Activated CD4-positive, alpha-beta T cell treated with anti-CD3 and anti-CD28 coated beads for 36 hours (primary cell): ENCODE measurements at places on chromosomes 4 and X.
A peak's percentile ranks its signal among the peaks of the same experiment; 100 is the strongest.

- no peak for DNase-seq
Measured at GRCh38 chr4:56409511-56410090, 22.3 kb upstream of the AASDH start.

DNA sequence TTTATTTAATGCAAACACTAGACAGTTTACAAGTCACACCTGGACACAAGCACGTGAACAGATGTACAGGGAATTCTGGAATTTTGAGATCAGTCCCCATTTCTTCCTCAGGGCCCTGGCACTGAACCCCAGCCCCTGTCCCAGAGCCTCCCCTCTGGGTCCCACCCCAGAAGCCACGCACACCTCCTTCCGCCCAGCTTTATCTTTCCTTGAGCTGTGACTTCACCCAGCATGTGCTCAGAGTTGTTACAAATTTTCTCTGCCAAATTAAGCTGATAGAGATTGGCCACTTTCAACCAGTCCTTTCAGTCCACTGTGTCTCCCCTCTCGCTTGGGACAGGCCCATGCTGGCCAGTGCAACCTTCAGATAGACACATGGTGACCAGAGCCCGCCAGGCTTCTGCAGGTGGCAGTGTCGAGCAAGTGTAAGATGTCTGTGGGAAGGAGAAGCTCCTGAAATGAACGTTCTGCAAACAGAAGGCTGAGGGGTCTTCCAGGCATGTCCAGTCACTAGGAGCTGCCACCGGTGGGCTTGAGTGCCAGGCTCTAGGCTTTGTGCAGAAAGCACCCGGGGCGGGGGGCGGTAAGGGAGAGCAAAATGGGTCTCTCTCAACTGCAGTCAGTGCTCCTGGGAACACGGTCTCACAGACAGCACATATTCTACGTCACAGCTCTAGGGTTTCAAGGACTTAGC lies 73.3 kb downstream of the MTMR1 start:
- no peak for DNase-seq

DNA sequence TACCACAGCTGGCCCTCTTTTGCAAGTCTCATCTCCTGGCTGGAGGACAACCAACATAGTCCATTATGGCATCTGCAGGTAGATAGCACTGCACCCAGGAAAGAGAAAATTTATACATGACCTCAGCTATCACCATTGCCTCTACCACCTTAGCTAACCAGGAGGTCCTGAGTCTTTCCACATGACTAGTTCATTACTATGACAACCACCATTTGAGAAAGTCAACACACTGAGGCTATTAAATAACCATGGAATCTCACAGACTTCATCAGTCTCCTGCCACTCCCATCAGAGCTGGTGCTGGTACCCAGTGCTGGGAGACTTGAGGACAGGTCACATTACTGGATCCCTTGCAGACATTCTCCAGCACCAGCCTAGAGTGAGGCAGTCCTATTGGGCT lies 285.9 kb downstream of the GBA3 start:
- DNase-seq, result no peak

DNA sequence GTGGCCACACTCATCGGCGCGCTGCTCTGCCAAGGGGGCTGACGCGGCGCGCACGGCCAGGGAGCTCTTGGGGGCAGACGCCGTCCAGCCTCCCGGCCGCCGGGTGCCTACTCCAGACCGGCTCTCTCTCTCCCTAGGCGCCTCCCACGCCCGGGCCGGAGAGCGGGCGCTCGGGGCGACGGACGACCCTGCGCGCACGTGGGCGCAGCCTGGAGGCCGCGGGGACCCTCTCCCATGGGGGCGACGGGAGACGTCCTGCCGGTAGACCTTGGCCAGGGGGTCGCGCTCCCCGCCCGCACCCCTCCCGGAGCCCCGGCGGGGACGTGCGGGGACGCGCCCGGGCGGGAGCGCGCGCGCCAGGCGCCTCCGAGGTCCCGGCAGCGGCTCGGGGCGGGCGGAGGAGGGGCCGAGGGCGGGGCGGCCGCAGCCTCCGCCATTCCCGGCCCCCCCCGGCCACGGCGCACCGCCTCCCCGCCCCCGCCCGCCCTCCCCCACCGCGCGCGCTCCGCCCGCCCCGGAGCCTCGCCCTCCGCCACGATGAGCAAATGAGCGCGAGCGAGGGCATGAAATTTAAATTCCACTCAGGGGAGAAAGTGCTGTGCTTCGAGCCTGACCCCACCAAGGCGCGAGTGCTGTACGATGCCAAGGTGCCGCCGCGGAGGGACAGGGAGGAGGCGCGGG lies at the start of gene MSL3:
TSS of gene MSL3 (plus strand) at position 519 of the 681 bp plus-strand sequence. CDS start at position 546, 27 bp downstream.
- peak; percentile 68 for DNase-seq

GRCh38 chr4:150589157-150589556 lies 7.2 kb downstream of the MAB21L2 start:
- no peak for DNase-seq

GRCh38 chr4:182246401-182247205 lies 3.4 kb downstream of the TENM3 start:
- DNase-seq, result no peak

GRCh38 chr4:102263024-102263787 lies 82.1 kb downstream of the SLC39A8 start:
- DNase-seq, result peak; percentile 20

DNA sequence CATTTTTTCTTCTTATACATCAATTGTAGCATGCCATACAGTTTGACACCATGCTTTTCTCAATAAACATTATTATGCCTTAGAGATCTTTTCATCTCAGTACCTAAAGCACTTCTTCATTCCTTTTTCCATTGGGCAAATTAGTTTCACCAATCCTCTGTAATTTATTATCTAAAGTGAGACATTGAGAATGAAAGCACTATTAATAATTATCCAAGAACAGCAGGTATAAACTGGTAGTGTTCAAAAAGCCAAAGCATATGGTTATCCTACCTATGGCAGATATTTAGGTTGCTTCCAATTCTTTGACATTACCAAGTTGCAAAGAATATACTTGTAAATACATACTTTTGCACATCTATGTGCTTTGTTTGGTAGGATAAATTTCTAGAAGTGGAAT lies 15.6 kb downstream of the LAMTOR3 start:
- no peak for DNase-seq

GRCh38 chr4:52670739-52671138 lies 11.6 kb upstream of the USP46 start:
- DNase-seq, result no peak

DNA sequence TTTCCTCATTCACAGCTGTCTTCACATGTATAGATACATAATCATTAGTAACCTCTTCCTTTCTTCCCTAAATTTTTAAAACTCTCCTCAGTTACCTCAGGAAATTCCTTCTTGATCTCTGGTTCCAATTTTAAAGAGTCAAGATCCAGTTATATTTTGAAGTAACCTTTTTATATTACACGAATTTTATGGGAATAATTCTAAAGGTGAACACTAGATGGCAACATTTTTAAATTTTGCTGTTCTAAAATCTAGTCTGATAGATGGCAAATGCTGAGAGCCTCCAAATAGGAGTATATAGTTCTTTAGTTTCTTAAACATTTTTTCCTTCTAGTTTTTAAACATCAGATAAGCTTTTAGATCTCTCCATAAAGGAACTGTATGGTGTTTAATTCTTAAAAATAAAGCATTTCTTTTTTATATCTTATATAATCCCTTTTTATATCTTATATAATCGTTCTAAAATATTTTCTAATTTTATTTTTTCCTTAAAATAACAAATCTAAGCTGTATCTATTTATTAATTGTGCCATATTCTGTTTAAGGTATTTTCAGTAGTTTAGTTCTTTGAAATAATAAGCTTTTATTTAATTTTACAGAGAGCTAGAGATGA lies 37.9 kb upstream of the PAPSS1 start:
- no peak for DNase-seq

DNA sequence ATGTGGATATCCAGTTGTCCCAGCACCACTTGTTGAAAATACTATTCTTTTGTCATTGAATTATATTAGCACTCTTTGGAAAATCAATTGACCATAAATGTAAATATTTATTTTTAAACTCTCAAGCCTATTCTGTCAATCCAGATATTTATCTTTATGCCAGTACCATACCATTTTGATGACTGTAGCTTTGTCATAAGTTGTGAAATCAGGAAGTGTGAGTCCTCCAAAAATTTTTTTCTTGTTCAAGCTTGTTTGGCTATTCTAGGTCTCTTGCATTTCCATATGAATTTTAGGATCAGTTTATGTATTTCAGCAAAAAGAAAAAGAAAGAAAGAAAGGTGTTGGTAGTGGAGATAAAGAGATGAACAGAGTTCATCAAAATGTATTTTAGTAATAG lies 8.2 kb upstream of the SMPX start:
- no peak for DNase-seq

DNA sequence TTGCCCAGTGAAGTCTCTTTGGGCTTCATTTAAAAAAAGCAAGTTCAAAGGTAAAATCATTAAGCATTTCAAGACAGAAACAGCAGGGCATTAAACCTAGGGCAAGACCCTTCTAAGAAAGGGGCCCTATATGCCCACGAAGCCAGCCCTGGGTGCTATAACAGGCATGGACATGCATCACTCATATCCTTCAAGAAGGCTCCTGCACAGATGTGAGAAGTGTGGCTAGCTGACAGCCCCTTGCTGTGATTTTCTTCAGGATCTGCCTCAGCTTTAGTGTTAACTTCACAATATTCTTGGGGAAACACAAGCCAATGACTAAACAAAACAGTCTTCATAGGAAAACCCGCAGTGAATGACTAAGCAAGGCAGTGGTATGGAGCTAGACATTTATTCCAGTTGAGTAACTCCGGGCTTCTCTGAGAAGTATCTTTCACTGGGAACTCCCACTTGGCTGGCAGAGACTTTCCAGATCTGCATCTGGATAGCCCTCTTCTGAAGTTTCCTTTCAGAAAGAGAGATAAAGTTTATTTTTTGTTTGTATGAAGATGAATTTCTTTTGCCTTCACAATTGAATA lies 11.9 kb upstream of the MAOA start:
- DNase-seq, result no peak
